ENCODE measurements at places on chromosomes 7 and 10.

DNA sequence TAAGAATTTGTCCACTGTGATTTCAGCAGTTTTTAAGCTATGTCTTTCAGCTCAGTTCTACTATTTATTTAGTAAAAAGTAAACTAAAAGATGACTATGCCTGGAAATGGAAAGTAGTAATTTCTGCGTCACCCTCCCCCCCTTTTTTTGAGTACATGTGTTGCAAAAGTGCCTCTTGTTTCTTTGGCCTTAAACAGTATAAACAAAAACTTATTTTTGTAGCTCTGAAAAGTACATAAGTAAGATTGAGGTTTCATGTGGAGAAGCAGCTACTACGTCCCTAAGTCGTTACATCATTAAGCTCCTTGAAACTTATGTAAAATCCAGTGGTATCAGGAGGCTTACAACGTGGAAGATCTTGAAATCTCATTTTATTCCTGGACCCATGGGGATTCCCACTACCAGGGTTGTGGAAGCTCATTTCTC is 46.3 kb upstream of the HBP1 start:
- DNase-seq, result no peak

DNA sequence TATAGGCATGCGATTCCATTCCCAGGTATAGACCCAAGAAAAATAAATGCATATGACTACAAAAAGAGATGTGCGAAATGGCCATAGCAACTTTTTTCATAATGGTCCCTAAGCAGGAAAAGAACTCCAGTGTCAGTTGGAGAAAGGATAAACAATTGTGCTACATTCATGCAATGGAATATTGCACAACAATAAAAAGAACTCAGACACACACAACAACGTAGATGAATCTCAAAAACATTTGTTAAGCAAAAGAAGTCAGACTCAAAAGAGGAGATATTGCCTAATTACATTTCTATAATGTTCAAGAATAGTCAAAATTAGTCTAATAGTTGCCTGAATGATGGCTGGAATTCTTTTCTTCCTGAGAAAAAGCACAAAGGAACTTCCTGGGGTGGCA is 141.1 kb upstream of the GLI3 start:
- DNase-seq, result no peak

DNA sequence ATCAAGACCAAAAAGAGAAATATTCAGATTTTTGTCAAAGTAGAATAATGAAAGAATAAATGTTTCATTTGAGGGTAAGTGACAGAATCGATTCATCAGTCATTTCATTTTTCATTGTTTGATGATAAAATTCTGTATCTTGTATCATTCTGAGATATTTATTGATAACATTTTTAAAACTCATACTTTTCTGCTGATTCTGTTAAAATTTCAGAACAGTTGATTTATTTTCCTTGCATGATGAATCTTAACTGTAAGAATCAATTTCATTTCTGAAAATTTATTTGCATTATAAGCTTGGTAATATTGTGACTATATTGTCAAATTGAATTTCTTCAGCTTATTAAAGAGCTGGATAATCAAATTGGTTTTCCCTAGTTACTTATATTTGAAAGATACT is 13.9 kb downstream of the PHYHIPL start:
- DNase-seq, result no peak

GRCh38 chr7:50306494-50307367 is 2.2 kb downstream of the IKZF1 start:
- DNase-seq, result no peak

GRCh38 chr7:55224810-55225209 is 140.3 kb upstream of the LANCL2 start:
- no peak for DNase-seq

Data from GM06990 (cell line).